ENCODE measurements at places on chromosomes 6 and 20.

DNA sequence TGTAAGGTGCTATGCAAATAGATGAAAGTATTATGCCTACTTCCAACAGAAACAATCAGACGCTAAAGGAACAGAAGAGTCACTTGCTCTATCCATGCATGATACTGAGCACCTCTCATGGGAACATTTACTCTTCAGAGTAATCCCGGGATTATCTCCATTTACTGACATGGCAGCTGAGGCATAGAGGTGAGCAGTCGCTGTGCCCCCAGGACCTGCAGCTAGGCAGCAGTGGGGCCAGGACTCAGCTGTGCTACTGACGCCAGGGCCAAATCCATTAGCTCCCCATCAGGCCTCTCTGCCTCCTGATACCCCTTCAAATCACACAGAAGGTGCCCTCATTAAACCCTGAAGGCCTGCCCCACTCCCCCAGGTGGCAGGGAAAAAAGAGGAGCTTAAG, 51.9 kb downstream of the TRAM2 start:
- no peak for DNase-seq

DNA sequence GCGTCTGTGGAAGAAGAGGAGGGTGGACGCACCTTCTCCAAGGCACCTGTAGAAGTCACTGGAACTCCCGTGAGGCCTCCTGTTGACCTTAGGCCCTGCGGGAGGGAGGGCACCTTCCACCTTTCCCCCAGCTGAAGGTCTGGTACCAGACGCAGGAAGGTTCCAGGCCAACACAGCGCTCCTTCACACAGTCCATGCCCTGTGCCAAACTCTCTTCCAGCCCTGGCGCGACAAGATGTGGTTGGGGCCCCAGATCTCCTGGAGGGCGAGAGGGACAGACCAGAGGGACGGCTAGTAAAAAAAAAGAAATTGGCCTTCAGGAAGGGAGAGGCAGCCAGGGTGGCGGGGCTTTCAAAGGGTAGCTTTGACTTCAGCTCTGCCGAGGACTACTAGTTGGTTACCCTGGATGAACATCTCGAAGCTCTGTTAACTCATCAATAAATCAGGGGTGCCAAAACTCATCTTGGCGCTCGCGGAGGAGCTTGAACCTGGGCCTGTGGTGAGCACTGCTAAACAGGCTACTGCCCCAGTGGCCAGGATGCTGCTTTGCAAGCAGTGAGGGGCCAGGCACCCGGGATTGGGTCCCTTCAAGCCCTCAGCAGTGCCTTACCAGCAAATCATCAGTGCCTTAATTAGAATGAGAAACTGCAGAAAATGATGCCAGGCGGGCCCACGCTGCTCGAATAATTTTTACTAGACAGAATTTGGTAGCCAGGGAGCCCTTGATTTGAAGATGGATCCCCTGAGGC, 14.9 kb downstream of the AARS2 start:
- no peak for DNase-seq

DNA sequence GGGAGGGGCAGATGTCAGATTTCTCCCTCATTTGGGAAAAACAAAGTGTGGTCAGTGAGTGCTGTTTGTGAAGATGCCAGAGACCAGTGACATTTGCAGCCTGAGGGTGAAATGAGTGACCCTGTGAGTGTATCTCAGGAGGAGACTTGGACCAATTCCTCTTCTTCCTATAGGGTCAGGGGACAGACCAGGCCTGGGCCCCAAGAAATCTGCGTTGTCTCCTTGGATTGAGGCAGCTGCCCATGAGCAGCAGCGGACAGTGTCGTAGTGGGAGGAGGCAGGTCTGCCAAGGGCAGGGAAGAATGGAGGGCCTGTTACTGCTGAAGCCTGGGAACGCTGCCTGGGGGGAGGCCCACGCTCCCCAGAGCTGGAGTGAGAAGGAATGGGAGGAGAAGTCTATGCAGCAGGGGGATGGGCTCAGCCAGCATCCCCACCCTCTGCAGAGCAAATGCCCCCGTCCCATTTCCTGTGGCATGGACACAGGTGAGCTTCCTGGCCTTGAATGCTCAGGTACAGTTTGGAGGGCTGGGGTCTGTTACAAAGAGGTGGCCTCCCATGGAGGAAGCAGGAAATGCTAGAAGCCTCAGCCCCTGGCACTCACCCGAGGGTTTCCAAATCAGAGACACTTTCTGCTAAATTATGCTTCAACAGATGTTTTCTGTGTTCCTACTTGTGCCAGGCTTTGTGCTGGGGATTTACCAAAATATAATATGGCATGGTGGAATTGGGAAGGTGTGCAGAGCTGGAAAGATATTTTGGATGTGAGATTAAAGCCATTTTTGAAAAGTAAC, 29.8 kb downstream of the DAAM2 start:
- no peak for DNase-seq

DNA sequence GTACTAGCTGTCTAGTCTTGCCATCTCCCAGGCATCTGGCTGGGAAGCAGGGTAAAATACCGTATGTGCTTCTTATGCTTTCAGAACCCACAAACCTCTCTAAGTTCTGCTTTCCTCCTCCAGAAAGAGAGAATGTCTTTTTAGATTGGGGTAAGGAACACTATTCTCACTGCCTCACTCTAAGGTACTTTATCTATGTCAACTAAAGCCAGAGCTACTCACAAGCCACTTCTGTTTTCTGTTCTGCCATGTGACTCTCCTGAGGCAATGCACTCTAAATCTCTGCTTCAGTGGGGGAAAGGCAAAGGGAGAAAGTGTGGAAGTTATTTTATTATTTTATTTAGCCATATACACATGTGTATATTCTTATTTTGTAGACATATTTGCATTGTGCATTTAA, 15.6 kb downstream of the MEP1A start:
- DNase-seq = no peak

DNA sequence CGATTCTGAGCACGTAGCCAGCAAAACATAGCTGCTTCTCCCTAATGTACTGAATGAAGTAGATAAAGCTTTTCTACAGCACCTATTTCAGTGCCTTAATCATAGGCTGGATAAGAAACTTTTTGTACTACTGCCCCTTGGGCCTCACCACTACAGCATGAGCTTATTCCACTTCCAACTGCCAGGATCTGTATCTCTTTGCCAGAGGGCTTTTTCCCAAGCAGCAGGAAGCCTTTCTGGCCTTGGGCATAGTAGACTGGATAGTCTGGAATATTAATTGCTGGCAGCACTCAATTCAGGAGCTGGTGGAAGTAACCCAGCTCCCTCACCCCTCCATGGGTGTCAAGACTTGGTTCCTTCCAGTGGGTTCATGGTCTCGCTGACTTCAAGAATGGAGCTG, 43.6 kb downstream of the ANKEF1 start:
- DNase-seq = no peak

DNA sequence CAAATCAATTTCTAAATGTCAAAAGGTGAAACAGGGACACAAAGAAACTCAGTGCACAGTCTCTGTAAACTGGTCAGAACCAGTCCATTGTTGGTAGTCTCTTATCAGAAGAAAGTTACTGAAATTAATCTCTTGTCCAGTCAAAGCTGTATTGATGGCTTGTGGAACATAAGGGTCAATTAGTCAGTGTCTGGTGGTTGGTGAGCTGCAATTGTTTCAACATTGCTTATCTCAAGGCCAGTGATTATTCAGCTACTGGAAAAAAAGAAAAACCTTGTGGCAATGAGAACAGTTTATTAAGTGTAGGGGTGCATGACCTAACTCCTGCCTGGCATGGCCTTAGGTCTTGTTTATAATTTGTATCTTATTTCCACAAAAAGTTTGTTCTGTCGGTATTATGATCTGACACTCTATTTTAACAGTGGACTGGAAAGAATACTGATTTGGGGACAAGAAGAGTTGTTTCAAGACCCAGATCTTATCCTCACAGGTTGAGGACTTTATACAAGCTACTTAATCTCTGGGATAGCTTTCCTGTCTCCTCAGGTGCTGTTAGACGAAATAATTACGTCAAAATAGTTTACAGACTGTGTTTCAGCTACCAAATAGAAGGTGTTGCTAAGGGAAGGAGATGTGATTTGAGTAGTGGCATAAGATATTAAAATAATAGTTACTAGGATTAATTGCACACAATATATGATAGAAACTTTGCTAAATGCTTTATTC, 520.0 kb upstream of the IRAK1BP1 start:
- DNase-seq = no peak

DNA sequence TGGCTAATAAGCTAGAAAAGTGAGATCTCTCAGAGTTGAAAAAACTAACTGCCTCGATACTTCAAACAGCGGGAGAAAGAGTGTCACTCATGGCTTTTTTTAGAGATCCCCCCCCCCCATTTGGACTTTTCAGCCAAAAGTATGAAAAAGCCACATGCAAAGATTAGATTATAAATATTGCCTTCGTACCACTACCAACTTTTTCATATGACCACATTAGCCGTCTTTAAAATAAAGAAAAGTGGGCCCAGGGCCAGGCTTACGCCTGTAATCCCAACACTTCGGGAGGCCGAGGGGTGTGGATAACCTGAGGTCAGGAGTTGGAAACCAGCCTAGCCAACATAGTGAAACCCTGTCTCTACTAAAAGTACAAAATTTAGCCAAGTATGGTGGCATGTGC, 4.4 kb downstream of the PGK2 start:
- DNase-seq = no peak

GRCh38 chr6:113648698-113649097, 208.4 kb upstream of the MARCKS start:
- no peak for DNase-seq

DNA sequence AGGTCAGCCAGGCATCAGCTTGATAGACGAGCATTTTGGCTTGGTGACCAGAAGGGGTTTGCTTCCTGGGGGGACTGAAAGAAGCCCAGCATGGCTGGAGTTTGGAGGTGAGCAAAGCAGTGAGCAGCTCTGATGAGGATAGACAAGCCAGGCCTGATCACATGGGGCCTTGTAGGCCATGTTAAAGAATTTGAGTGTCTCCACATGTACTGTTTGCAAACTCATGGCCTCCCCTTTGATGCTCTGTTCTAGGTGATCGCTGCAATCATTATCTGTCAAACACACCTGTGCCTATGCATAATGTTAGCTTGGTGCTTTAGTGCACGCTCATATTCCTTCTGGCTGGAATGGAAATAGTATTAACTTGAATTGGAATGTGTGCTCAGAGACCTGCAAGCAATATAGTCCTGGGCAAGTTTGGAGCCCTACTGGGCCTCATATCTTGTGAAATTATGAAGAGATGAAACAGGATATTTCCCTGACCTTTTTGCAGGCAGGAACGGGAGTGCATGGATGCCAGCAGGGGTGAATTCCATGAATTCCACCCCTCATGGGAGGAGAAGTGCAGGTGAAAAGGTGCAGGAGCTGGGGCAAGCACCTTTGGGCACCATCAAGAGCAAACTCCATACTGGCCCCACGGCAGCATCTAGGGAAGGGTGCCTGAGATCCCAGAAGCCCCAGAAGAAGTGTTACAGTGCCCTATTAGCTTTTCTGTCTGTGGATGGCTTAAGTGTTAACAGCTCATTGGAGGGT, 480.5 kb downstream of the EPM2A start:
- DNase-seq = no peak

DNA sequence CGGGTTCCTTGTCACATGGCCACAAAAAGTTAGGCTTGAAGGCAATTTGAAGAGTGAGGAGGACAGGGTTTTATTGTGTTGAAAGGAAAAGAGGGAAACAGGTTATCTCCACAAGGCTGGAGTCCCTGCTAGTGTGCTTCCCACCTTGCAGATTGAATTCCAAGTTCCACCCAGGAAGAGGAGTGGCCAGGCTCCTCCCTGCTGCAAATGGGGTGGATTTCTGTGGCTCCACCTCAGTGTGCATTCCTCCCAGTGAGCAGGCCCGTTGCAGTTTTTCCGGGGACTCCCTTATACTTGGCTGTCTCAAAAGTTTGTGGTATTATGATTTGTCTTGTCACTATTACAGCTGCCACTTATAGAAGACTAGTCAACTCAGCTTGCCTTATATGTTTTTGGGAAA, 281.8 kb upstream of the PLCB4 start:
- no peak for DNase-seq

- DNase-seq = no peak
These were observed 19.6 kb downstream of the NT5E start for GRCh38 chr6:85469276-85470022.

Data from COR-L47 (cell line).